ENCODE measurements at places on chromosomes 11 and 22. TPM values are rescaled to one million over a fixed set of nuclear protein-coding genes. Genes with fewer than 3 reads are reported as not detected.

DNA sequence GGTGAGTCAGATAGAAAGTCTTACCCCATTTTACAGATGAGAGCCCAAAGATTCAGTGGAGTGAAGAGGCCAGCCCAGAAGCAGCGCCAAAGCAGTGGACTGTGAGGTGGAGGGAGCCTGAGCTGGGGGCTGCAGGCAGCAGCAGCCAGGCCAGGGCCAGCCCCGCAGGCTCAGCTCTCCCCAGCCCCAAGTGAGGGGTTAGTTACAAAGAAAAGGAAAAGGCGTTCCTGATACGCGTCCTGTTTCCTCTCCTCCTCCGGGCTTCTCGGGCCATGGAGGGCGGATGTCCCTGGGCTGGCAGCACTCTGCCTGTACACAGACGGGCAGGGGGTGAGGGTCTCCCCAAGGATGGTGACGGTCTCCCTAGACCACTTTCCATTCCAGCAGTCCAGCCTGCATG, 44.9 kb downstream of the ARRB1 start:
- H3K4me1 ChIP-seq = no peaks in the 10 kb centered on the region
- no peak for DNase-seq
- no peaks in the 10 kb centered on the region for H3K27me3 ChIP-seq
- H3K4me3 ChIP-seq = no peak overlapping the region
- H3K36me3 ChIP-seq = no peaks in the 10 kb centered on the region

DNA sequence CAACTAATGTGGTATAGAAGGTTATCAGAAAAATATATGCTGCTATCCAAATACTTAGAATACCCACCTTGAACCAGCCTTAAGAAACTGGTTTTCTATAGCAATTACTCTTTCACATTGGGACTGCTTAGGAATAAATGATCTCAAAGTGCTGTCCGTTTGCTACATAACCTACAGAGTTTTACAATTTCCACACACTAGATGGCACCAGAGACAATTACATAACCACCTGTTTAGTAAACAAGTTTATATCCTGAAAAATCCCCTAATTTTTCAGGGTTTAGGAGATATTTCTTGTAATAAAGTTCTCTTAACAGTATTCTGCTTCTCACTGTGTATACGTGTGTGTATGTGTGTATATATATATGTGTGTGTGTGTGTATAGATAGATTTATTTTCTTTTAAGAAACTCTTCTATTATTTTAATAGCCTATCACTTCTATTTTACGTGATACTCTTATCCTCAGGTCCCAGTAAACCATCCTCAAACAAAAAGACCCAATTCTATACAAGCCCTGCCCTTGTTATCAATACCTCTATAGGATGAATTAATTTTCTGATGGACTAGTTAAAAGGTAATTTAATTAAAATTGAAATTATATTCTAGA, 6.7 kb upstream of the OR5I1 start:
- no peaks in the 10 kb centered on the region for H3K36me3 ChIP-seq
- no peaks in the 10 kb centered on the region for H3K27me3 ChIP-seq
- H3K4me1 ChIP-seq = no peaks in the 10 kb centered on the region
- no peak overlapping the region for H3K27ac ChIP-seq

DNA sequence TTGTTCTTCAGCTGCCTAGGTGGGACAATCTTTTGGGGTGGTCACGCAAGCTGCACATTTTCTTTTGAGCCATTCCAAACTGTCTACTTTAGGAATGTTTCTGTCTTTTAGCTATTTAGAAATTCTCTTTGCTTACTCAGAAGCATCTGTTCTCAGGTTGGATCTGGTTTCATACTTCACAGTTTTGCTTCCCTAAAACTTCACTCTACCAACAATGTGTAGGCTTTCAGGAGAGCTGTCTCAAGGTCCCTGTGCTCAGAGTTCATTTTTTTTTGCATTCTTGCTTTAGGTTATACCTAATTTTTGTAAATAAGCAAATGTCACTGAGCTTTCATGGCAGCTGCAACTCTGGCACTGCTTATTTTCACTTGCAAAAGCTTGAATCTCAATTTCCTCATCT, 36.7 kb downstream of the CCDC90B start:
- no peaks in the 10 kb centered on the region for H3K36me3 ChIP-seq
- no peaks in the 10 kb centered on the region for H3K27me3 ChIP-seq
- DNase-seq = no peak
- no peak overlapping the region for H3K4me3 ChIP-seq
- H3K4me1 ChIP-seq = no peaks in the 10 kb centered on the region

DNA sequence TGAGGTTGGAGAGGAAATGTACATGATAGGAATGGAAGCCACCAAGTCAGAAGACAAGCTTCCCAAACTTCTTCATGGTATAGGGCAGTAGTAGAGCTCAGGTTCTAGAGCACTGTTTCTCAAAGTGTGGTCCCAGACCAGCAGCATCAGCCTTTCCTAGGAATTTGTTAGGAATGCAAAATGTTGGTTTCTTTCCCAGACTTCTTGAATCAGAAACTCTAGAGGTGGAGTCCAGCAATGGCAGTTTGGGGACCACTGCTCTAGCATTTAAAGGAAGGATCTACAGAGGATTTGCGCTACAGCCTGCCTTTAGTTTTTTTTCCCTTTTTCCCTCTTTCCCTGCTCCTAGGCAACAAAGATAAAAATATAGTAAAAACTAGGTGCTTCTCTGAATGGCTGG, 17.0 kb upstream of the MMP12 start:
- DNase-seq = no peak
- no peak overlapping the region for H3K4me3 ChIP-seq
- no peaks in the 10 kb centered on the region for H3K36me3 ChIP-seq
- no peak overlapping the region for H3K27ac ChIP-seq
- H3K4me1 ChIP-seq = no peaks in the 10 kb centered on the region
- H3K27me3 ChIP-seq = no peaks in the 10 kb centered on the region

- H3K36me3 ChIP-seq = peaks cover 34% of the 10 kb centered on the region
- peak overlapping the region; percentile 98 for H3K4me3 ChIP-seq
Measured at GRCh38 chr11:123062158-123062891, 389 bp upstream of the HSPA8 start.

DNA sequence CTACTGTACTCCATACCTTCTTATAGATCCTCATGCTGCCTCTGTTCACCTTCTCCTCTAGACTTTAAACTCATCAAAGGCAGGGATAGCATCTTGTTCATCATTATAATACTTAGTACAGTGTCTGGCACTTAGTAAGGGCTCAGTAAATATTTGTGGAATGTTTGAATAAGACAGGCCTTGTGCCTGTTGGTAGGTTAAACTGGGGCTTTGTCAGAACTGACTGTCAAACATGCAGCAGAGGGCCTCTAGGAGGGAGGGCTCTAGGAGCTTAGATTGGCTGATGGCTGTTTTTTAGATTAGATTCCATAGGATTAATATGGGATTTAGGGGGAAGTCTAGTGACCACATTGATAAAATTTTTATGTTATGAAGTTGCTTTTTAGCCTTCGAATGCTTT, 70.8 kb downstream of the RNF169 start:
- H3K4me3 ChIP-seq = no peak overlapping the region
- peaks cover 44% of the 10 kb centered on the region for H3K4me1 ChIP-seq
- H3K27ac ChIP-seq = no peak overlapping the region
- H3K36me3 ChIP-seq = peaks cover 57% of the 10 kb centered on the region
- no peaks in the 10 kb centered on the region for H3K27me3 ChIP-seq

GRCh38 chr22:26442086-26442756, 13.2 kb downstream of the ASPHD2 start:
- no peaks in the 10 kb centered on the region for H3K27me3 ChIP-seq
- no peak overlapping the region for H3K27ac ChIP-seq
- no peaks in the 10 kb centered on the region for H3K36me3 ChIP-seq
- H3K4me1 ChIP-seq = no peaks in the 10 kb centered on the region
- no peak for DNase-seq

DNA sequence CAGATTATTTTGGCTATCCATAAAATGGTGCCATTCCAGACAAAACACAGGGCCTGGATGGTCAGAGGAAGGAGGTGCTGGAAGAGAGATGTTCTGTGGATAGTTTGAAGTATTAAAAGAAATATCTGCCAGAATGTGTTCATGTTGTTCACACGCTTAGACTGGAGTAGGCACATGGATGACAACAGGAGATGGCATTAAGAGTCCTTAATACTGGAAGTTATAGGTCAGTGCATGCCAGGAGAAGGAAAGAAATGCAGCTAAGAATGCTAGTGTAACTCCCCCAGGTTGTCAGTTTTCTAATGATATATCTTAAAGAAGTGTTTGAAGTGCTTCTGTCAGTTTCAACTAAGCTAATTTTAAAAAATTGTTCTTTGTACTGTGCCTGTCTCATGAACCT, 20.2 kb downstream of the KREMEN1 start:
- no peaks in the 10 kb centered on the region for H3K27me3 ChIP-seq
- H3K4me1 ChIP-seq = no peaks in the 10 kb centered on the region
- peaks cover 8% of the 10 kb centered on the region for H3K36me3 ChIP-seq

- no peak overlapping the region for H3K4me3 ChIP-seq
- H3K4me1 ChIP-seq = no peaks in the 10 kb centered on the region
- no peak for DNase-seq
- H3K27me3 ChIP-seq = peaks cover 2% of the 10 kb centered on the region
- H3K36me3 ChIP-seq = no peaks in the 10 kb centered on the region
Measured at GRCh38 chr22:37253126-37253660, 9.1 kb upstream of the RAC2 start.

DNA sequence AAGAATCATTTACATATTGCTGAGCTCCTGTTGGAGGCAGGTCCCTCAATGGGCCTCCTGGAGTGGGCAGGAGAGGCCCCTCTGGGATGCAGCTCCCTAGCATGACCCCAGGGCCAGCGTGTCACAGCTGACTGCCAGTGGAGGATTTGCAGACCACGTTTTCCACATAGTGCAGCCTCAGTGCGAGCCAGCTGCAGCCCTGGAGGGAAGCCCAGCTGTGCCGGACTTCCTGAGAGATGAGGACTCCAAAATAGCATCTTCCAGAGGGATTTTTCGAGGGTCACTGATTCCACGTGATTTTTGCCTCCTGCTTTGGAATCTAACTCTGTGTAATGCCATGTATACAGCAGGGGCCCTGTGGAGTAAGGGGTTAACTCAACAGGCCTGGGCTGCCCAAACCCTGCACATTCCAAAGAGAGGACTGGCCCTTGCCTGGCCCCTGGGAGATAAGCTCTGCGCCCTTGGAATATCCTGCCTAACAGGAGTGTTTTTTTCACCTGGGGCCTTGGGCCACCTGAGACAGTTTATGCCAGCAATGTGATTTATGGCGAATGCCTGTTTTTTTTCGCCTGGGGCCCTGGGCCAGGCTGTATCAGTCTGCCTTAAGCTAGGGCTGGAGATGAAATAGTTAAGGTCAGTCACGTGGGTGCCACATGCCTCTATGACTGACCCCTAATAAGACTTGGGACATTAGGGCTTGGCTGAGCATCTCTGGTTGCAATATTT, 47.4 kb downstream of the RPS6KA4 start:
- DNase-seq = no peak
- H3K27me3 ChIP-seq = no peaks in the 10 kb centered on the region
- H3K36me3 ChIP-seq = no peaks in the 10 kb centered on the region
- no peaks in the 10 kb centered on the region for H3K4me1 ChIP-seq

GRCh38 chr22:43474161-43475101, 62.6 kb downstream of the MPPED1 start:
- no peak overlapping the region for H3K4me3 ChIP-seq
- no peaks in the 10 kb centered on the region for H3K36me3 ChIP-seq
- H3K27ac ChIP-seq = no peak overlapping the region
- H3K27me3 ChIP-seq = no peaks in the 10 kb centered on the region

DNA sequence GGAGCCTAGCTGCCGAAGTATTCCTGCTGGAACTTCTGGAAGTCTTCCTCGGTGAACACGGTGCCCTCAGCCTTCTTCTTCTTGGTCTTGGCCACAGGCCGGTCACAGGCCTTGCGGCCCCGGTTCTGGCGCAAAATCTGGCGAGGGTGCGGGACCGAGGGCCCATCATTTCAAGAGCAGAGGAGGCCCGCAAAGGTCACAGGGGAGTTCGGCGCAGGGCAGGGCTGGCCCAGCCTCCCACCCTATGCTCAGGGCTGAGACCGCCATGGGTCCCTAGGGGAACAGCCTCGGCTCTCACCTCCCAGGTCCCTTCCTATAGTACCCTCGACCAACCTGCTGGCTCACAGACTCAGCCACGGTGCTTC, 3.1 kb downstream of the RPS19BP1 start:
- H3K4me3 ChIP-seq = peak overlapping the region; percentile 1
- H3K36me3 ChIP-seq = no peaks in the 10 kb centered on the region
- peak overlapping the region; percentile 69 for H3K27ac ChIP-seq
- no peaks in the 10 kb centered on the region for H3K27me3 ChIP-seq
- DNase-seq = no peak

Gene C22orf23
- total RNA-seq = not detected

Gene RTN4R
- total RNA-seq = 3.8 TPM
